ENCODE measurements at places on chromosomes 4 and X.

DNA sequence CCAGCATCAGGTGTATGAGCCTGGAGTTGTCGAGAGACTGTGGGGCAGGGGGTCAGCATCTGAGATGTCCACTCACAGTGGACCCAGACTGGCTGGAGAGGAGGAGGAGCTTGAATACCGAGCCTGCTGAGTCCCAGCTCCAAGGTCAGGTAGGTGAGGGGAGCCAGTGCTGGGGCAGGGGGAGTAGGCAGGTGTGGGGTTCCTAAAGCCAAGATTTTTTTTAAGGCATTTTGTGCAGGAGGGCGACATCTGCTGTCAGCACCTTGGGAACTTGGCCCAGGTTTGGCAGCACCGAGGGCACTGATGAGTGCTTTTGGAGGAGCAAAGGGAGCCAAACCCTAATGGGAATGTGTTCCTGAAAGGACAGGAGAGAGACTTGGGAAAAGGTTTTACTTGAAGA lies 64.2 kb upstream of the MSANTD1 start:
- no peak for DNase-seq

GRCh38 chrX:554271-554670 lies 76.3 kb upstream of the SHOX start:
- no peak for DNase-seq

- no peak for DNase-seq
These were observed 12.3 kb downstream of the UGDH start for GRCh38 chr4:39514888-39515401.

GRCh38 chrX:1727531-1728027 lies 112.7 kb downstream of the ASMT start:
- no peak for DNase-seq

DNA sequence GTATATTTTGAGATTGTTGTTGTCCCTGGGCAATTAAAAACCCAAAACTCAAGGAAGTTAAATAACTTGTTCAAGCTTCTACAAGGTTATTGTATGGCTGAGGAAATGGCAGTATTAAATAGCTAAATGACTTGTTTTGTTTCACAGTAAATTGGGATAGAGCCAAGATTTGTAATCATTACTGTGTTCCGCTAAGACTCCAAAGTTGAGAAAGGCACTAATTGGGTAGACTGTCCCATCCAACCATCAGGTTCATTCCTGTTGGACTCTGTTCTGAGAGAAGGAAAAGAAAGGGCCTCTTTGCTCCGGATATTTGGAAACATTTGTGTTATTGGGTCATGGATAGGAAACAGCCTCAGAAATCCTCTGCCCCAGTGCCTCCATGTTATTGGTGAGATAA lies 82.2 kb downstream of the DCLK2 start:
- DNase-seq, result no peak

DNA sequence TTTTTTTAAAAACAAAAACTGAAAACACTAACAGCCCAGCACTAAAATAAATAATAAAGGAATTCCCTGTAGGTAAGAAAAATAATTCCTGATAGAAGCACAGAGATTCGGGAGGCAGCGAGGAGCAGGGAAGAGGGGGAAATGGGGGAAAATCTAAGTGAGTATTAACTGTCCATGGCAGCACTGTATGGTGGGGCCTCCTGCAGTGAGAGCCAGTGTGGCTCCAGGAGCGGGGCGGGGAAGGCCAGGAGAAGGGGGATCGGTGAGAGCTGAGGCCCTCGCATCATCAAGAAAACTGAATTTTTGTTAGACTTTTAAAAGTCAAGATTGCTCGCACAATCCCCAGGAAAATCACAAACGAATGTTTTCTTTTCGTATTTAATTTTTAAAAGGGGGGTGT lies 14.1 kb downstream of the RNF212 start:
- DNase-seq, result no peak

- no peak for DNase-seq
These were observed 777.7 kb downstream of the STIM2 start for GRCh38 chr4:27638163-27638915.

DNA sequence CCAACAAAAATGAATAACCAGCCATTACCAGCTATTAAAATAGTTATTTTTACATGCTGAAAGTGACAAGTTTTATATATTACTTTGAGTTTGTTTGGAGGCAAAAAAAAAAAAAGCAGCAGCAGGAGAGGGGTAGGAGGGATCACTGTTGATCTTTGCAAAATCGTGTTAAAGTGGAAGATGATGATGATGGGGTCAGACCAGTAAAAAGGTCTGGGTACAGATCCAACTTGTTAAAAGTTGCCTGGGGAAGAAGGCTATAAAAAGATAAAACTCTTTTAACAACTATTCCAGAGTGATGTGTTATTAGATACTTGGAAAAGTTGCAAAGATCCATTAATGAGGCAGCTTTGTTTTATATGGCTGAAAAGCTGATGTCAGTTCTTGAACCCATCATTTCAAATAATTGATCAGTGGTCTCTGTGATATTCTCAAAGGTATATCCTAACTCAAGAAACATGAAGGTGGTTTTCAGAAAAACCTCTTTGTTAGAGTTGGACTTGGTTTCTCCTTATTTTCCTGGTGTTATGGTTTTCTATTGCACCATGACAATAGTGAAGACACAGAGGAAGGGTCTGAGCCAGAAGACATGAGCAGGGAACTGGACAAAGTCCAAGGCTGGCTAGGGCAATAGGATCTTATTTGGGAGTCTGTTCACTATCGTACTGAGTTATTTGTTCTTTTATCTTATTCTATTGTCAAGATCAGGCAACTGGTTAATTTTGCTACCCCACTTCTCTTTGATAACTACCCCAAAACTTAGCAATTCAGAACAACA lies 44.8 kb downstream of the EDNRA start:
- DNase-seq, result no peak

DNA sequence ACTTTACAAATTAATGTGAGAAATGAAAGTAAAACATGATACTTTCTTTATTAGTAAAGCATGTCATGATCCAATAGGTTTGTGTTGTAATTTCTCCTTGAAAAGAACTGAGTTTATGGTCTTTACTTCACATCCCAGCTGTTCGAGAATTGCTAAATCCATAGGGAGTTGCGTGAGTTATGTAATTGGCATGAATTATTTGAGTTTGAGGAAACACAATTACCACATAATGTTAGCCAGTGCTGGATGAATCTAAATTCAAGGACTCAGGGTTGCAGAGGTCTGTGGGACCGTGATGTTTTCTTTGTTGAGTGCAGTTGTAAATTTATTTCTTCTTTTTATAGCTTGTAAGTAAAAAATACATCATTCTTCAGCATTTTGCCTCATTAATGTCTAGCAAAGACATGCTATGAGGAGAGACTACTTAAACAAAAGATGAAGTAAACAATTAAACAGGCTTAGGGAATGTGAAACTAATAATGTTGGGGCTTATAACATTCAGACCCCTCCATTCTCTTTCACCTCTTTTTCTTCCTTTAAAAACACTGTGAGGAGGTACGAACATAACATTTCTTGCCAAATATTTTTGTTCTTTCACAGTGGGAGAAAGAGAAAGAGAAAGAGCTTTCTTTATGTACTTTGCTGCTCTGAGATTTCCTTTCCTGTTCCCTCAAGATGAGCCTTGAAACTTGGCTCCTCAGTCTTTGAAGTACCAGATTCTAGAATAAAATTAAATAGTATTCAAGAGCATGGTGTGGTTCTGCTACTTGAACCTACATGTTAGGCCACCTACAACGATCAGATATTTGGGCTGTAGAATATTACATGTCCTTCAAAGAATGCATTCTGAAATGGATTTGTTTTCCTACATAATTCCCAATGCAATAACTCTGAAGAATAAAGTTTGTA lies 159.6 kb upstream of the ANK2 start:
- no peak for DNase-seq

DNA sequence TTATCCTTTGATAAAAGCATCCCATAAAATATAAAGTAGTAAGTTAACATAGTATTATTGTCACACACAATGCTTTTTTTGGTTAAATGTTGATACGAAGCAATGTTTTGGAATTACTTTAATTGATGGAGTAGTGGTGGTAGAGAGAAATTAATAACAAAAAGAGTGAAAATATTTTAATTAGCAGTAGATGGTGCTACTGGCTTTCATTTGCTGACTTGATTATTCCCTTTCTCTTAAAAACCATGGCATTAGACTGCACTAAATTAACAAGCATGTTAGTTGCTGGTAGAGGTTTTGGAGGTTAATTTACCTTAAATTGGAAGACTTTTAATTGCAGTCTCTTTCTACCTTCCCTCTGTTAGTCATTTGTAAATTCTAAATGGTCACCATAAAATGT lies 8.9 kb upstream of the DCK start:
- no peak for DNase-seq

DNA sequence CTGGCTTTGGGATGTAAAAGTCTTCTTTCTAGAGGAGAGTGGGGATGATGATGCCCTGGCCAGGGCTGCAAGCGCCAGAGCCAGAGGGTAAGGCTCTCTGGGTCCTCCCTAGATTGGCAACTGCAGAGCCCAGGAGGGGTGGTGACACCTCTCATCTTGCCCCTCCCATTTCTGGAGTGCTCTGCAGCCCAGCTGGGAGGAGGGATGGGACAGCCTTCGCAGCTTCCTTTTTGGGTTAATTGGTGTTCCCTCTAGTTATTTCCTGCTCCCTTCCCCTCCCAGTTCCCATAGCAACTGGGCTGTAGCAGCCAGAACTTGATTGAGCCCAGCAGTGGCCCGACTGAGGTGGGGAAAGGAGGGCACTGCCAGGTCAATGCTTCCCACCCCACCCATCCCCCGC lies 19.2 kb downstream of the NALF2 start:
- no peak for DNase-seq

DNA sequence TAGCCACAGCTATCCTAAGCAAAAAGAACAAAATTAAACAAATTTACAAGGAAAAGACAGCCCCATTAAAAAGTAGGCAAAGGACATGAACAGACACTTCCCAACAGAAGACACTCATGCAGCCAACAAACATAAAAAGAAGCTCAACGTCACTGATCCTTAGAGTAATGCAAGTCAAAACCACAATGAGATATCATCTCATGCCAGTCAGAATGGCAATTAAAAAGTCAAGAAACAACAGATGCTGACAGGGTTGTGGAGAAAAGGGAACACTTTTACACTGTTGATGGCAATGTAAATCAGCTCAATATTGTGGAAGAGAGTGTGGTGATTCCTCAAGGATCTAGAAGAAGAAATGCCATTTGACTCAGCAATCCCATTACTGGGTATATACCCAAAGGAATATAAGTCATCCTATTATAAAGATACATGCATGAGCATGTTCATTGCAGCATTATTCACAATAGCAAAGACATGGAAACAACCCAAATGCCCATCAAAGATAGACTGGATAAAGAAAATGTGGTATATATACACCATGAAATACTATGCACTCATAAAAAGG lies 163.0 kb upstream of the TET2 start:
- DNase-seq, result no peak

DNA sequence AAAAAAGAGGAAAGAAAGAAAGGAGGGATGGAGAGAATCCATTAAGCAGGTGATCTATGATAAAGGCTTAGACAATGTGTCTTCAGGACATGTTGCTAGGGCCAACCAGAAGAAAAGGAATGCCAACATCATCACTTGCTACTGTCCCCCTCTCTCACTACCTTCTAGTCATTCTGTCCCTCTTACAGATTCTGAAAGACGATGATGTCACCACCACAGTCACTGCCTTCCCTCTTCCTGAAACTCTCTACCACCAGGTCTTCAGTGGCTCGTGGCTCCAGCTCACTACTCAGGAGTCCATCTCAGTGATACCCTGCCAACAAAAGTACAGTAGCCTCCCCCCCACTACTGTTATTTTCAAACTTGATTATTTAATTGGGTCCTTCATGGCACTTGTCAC lies 64.0 kb downstream of the KCNIP4 start:
- DNase-seq, result no peak

DNA sequence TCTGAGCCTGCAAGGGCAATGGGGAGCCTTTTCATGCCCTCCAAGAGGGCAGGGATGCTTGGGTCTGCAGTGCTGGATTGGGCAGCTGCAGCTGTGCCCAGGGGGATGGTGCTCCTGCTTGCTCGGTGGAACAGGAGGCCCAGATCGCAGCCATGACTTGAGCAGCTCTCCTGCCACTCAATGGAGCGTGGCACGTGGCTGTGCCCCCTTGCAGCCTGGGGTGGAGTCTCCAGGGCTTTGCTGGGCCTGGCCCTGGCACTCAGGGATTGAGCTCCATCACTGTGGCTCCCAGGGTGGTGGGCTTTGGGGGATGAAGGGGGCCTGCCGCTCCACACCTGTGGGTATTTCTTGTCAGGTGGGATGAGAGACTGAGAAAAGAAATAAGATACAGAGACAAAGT lies 53.4 kb upstream of the IBSP start:
- no peak for DNase-seq

GRCh38 chr4:46404981-46405380 lies 15.1 kb upstream of the GABRA2 start:
- no peak for DNase-seq

GRCh38 chrX:27860337-27860736 lies 52.5 kb downstream of the MAGEB10 start:
- no peak for DNase-seq

DNA sequence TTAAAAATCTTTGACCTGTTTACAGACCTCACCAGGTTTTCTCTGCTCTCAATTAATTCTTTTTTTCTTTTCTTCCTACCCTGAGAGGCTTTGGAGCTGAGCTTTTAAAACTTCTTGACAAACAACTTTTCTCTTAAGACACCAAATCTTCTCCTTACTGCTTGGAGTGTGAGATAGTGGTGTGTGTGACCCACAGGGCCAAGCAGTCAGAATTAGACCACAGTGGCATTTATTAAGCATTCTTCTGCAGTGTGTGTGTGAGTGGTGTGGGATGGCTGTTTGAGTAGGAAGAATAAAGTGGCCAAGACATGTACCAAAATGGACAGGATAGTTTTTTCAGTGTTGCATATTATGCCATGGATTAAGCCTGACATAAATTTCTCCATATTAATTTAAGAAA lies 665.1 kb downstream of the RAPGEF2 start:
- DNase-seq, result no peak

- DNase-seq, result no peak
These were observed 186.3 kb upstream of the FTHL17 start for GRCh38 chrX:31258166-31258565.

Measured in stimulated activated CD8-positive, alpha-beta memory T cell treated with anti-CD3 and anti-CD28 coated beads, Interleukin-7, amount 100 ng/mL, for 4 hours (primary cell).